ELR (cell line): ENCODE measurements at places on chromosomes 3 and 15.

DNA sequence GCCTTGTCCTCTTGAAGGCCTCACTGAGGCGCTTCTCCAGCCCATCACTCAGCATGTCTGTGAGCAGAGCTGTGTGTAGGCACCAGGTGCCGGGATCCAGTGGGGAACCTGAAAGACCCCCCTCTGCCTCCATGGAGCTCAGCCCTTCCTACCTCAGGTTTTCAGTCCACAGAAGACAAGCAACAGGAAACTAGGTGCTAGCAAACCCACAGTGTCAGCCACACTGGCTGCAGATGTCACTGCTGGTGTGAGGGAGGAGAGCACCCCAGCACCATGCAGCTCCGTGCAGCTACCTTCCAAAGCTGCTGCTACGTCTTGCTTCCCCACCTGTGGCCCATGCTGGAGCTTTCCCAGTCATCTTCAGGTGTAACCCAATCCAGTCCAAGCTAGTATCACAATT is 17.9 kb downstream of the PSTPIP1 start:
- no peak for DNase-seq

DNA sequence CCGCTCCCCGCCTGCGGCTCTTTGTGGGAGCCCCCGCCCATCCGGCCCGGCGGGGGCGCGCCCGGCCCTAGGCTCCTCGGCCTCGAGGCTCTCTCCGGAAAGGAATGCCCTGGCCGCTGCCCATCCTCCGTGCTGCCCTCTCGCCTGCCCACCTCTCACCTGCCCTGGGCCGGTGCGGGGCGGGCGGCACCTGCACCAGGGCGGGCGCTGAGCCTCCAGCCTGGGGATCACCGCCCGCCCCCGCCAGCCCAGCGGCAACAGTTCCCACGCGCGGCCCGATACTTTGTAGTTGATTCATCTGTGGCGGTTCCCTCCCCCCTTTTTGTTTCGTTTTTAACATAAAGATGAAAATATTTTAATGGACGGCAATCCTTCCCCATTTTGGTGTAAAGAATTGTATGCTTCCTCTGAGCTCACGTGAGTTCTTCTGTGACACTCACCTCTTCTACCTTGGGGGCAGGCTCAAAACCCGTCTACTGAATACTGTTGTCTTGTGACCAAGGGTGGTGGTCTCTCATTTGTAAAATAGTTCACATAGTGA is 1.9 kb downstream of the KLF13 start:
- DNase-seq, result peak; percentile 51

DNA sequence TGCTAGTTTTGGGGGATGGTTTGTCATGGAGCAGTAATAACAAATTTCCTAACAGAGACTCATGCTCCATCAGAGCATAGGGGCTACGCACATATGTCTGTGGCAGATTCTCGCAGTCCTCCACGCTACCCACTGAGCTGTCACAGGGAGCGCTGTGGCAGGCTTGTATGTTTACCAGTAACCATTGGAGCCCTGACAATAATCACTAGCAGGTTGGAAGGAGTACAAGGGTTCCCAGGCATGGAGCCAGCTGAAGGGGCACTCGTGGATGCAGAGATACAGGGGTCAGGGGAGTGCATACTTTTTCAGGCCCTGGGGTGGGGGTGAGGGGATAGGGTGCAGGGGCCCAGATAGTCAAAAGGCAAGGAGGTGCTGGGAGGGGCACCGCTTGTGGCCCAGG is 7.9 kb upstream of the GP9 start:
- no peak for DNase-seq

- DNase-seq, result peak; percentile 72
Measured at GRCh38 chr15:69474846-69475455, 22.3 kb downstream of the RPLP1 start.

GRCh38 chr3:88191872-88192409 is 42.2 kb downstream of the C3orf38 start:
- no peak for DNase-seq
